HFFc6 (cell line): ENCODE measurements at places on chromosomes 1 and 21.

GRCh38 chr1:171343727-171344472, 29.9 kb downstream of the FMO4 start:
- no peak for DNase-seq

DNA sequence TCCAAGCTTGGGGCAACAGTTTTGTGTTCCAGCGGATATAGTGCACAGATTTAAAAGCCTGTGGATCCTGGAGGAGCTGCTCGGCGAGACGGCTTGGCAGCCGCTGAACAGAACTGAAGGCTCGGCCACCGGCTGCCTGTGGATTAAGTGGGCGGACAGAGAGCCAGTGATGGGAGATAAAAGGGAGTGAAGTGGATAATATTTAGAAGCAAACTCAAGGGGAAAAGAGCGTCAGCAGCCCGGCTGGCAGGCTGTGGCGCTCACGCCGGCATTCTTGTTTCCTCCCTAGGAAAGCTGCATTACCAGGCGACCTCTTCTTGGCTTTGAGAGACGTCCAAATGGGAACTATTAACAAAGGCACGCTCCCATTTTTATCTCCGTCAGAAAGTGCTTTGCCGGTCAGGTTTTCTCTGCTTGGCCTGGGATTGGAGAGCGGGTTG, 10.4 kb downstream of the TRABD2B start:
- DNase-seq, result no peak

DNA sequence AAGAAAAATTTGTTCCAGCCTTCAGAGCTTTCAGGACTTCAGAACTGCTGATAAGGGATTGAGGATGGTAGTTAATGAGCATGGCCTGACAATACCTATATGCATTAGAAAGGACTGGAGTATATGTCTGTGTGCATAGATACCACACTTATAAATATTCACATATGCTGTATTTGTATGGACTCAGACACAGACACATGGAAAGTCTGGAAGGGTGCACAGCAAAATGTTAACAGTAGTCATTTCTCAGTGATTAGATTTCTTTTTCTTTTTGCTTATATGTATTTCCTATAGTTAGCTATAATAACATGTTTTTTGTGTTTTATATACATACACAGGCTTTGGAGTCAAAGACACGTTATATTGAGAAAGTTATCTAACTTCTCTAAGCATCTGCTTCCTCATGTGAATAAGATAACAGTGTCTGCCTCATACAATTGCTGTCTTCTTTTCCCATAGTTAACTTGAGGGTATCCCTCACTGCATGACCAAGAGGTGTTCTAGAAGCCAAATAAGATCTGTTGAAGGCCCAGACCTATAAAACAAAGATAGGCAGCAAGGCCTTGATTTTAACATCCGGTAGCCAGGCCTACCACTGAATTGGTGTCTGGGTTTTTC, 31.3 kb downstream of the INPP5B start:
- DNase-seq, result no peak

DNA sequence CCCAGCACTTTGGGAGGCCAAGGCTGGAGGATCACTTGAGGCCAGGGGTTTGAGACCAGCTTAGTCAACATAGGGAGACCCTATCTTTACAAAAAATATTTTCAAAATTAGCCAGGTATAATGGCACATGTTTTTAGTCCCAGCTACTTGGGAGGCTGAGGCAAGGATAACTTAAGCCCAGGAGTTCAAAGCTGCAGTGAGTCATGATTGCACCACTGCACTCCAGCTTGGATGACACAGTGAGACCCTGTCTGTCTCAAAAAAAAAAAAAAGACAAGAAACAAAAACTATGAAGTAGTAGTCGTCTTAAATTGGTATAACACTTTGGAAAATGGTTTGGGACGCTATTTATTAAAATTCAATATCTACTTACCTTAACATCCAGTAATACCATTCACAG, 7.7 kb downstream of the AIM2 start:
- peak; percentile 32 for DNase-seq

DNA sequence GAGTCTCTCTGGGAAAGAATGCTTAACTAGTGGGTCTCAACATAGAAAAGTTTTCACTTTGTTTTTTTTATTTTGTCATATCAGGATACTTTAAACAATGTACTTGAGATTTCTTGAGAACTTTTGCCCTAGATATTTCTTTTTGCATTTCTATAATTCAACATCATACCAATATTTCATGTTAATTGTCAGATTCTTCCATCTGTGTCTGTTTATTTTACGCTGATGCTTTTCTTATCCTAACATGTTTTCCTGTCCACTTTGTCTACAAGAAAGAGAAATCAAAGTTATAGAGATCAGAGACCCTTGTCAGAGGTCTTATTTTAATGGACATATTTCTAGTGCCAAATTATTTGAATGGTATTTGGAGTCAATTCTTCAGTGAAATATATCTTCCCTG, 95.5 kb upstream of the B3GALT2 start:
- DNase-seq, result no peak

DNA sequence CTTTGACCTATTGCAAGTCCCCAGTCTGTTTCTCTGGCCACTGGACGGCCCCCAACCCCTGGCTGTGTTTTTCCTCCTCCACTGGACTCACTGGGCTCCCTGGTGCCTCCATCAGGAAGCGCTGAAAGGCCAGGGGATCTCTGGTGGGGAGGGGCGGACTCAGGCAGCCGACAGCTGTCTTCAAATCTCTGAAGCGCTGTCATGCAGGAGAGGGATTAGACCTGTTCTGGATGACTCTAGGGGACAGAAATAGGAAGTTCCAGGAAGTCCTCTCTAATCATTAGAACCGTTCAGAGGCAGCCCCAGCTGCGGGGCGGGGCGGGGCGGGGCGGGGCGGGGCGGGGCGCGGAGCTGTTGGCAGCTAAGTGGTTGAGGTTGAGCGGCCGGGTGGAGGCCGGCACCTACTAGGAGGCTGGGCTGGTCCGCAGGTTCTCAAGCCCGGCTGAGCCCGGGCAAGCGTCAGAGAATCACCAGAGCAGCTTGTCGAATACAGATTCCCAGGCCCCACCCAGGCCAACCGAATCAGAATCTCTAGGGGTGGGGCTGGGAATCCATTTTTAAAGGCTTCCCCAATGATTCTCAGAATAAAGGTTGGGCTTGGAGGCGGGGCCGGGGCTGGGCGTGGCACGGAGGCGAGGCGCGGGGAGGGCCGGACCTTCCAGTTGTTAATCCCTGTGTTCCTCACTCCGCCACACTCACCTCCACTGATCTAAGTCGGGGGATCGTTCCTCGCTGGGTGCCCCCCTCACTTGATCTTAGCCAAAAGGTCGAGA, 11.4 kb upstream of the PHLDA3 start:
- DNase-seq, result peak; percentile 76

- no peak for DNase-seq
Measured at GRCh38 chr1:110426854-110427253, 19.4 kb upstream of the LAMTOR5 start.

- no peak for DNase-seq
Measured at GRCh38 chr1:117433943-117434342, 66.7 kb downstream of the MAN1A2 start.

DNA sequence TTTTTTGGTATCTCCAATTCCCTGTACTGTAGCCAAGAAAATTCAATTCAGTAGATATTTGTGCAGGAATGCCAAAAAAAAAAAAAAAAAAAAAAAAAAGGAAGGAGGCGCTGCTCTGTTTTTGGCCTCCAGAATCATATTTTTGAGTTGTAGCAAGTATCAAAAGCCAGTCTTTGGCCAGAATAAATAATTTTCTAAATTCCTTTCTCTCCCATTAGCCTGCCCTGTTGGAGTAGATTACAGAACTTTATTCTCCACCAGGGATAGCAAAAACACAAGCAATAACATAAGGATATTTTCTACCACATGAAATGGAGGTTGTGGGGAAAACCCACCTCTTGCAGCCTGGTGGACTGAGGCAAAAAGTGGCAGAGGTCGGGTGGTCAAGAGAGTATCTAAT, 2.4 kb upstream of the CYP4X1 start:
- DNase-seq, result no peak

DNA sequence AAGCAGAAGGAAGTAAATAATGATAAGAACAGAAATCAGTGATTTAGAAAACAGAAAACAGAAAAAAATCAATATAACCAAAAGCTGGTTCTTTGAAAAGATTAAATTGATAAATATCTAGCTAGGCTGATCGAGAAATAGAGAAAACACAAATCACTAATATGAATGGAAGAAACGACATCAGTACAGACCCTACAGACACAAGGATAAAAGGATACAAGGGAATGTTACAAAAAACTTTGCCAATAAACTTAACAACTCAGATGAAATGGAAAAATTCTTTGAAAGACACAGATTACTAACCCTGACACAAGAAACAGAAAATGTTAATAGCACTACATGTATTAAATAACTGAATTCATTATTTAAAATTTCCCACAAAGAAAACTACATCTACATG, 6.3 kb upstream of the ARHGAP29 start:
- DNase-seq, result no peak

DNA sequence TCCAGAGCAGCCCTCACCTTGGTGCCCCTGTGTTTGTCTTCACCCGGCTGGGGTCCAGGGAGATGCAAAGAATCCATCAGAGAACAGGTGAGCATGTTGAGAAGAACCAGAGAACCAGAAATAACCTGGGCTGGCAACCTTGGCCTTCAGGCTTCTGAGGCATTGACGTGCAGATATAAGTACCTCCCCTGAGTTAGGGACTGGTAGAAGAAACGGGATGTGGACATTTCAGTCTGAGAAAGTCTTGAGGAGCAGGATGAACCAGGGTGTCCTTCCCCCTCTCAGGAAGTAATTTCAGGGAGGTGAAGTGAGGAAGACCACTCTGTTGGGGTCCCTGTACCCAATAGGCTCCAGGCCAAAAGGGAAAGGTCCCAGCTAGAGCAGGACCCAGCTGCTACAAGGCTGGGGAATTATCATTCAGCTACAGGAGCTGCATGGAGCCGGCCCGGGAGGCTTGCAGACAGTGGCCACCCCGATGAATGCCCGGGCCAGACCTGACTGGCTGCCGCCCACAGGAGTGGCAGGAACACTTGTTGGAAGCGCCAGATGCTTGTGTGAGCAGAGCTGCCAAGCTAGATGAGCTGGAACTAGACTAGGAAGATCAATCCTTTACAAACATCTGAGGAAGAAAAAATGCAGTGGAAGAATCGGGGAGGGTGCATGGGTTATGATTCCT, 1.7 kb upstream of the AURKAIP1 start:
- no peak for DNase-seq

GRCh38 chr1:154337253-154337894, 12.0 kb downstream of the ATP8B2 start:
- no peak for DNase-seq

DNA sequence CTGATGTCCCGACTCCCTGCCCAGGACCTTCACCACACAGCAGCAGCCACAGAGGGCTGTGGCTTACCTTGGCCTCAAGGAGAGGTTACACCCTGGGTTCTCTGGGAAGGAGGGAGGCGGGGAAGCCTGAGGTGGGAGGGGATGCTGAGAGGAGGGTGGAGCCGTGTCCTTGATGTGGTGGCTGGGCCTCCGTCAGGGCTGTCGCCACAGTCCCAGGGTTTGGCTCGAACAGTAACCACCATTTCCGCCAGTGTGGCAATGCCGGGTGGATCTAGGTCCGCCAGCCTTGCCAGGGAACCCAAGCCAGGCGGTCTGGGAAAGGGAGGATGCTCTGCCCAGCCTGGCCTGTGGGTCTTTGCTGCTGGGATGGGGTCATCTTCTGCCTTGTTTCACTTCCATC, 18.4 kb upstream of the CDCA8 start:
- no peak for DNase-seq

DNA sequence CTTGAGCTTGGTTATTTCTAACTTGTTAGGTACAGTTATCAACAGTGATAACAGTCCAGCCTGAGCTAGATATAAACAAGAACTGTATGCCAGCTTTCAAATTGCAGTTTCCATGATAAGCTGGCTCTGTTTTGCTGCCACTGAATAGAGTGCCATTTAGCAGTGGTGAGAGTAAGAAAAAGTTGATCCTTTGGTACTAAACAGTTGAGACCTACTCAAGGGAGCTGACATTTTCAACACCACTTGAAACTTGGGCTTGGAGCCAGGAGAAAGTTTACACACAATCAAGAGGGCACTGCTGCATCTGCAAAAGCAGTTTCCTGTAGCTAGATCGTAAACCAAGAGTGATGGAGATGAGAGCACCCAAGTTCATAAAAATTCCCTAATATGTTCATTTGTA, 131.3 kb downstream of the RGS7 start:
- DNase-seq, result no peak

- no peak for DNase-seq
Measured at GRCh38 chr1:116956378-116956777, 45.2 kb upstream of the CD101 start.

DNA sequence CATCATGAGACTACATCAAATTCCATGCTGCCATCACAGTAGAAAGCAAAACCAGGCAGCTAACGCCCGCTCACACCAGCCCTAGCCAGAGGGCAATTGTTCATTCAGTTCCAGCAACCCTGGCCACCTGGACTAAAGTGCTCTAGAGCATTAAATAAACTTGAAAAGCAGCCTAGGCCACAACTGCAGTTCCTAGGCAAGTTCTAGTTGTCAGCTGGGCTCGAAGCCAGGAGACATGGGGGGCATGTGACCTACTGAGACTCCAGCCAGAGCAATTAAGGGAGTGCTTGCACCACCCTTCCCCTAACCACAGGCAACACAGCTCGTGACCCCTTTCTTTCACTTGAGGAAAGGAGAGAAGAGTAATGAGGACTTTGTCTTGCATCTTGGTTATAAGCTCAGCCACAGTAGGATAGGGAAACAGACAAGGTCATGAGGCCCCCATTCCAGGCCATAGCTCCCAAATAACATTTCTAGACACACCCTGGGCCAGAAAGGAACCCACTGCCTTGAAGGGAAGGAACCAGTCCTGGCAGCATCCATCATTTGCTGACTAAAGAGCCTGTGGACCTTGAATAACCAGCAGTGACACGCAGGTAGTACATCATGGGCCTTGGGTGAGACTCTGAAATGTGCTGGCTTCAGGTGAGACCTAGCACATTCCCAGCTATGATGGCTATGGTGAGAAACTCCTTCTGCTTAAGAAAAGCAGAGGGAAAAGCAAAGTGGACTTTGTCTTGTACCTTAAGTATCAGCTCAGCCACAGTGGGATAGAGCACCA, 77.0 kb downstream of the ZZZ3 start:
- DNase-seq, result peak; percentile 23

DNA sequence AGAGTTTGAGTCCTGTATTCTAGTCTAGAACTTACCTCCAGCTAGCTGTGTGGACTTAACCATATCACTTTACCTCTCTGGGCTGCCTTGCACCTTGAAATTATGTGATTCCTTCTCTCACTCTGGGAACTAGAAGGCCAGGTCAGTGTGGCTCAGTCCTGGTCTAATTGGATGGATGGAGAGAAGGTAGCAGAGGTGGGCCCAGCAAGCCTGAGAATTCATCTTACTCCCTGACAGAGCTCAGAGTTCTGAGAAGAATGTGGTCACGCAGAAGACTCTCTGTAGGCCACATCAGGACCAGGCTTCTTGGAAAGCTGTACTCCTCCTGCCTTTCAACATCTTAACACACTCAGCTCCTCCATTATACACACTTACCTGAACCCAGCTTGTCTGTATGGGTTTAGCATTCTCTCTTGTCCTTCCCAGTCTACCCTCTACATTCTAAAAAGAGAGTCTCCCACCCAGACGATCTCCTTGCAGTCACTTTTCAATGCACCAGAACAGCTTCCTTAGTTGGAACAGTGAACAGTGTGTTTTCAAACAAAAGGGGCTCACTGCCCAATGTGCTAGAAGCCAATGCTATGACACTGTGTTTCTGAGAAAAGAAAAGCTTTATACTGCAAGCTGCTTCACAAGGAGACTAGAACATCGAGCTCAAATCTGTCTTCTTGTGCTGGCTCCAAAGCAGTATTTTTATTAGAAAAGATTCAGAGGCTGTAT, 60.5 kb downstream of the CAPN9 start:
- DNase-seq, result no peak

GRCh38 chr1:110728388-110729001, 53.8 kb upstream of the KCNA3 start:
- DNase-seq, result no peak

- no peak for DNase-seq
Measured at GRCh38 chr1:115810609-115811008, 30.3 kb downstream of the NHLH2 start.
